GM04503 (cell line): ENCODE measurements at places on chromosomes 1 and 21.

GRCh38 chr21:33117101-33117888, 47.4 kb downstream of the OLIG1 start:
- DNase-seq = no peak

- no peak for DNase-seq
These were observed 60.6 kb downstream of the SCCPDH start for GRCh38 chr1:246784621-246785493.

GRCh38 chr1:87325982-87326738, 2.5 kb upstream of the LMO4 start:
- DNase-seq = no peak

DNA sequence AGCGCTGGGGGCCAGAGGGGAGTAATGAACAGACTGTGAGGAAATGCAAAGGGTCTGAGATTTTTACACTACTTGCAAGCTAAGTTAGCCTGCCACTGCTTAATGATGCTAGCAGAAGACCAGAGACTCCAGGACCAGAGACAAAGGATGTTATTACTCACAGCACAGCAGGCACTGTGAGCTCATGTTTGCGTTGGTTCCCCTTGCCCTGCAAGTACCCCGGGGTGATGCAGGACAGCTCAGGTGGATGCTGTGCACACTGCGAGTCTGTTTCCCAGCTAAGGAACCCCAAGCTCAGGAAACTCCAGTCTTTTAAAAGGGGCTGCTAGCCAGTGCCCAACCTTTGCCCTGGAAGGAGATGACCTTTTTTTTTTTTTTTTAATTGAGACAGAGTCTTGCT, 1.2 kb downstream of the FHAD1 start:
- no peak for DNase-seq

DNA sequence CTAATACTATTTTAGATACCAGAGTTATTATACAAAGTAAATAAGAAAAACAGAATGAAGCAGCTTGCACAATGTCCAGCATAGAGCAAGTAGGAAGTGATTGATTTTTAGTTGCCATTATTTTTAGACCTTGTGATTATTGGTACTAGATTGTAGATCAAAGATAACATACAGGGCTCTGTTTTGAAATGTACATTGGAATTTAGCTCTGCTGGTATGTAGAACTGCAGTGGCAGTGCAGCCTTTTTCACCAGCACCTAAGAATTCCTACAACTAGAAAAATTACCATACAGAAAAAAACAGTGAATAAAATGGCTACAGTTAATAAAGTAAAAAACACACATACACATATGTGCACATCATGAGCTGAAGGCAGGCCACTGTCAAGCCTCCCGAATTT, 32.2 kb upstream of the ABCA4 start:
- DNase-seq = no peak

DNA sequence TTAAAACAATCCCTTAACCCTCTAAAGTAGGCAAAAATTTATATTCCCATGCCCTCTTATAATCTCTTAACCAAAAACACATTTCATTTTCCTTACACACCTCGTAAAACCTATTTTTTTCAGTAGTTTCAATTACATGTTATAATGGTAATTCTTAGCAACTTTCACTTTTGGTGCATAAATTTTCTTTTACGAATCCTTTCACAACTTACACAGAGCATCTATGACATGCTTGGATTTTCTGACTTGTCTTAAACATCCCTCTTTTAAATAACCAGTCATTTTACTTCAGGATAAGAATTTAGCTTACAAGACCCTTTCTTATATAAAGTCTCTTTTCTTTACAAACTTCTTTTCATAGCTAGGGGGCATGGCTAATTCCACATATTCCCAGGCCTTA, 8.9 kb upstream of the MRPL55 start:
- no peak for DNase-seq

DNA sequence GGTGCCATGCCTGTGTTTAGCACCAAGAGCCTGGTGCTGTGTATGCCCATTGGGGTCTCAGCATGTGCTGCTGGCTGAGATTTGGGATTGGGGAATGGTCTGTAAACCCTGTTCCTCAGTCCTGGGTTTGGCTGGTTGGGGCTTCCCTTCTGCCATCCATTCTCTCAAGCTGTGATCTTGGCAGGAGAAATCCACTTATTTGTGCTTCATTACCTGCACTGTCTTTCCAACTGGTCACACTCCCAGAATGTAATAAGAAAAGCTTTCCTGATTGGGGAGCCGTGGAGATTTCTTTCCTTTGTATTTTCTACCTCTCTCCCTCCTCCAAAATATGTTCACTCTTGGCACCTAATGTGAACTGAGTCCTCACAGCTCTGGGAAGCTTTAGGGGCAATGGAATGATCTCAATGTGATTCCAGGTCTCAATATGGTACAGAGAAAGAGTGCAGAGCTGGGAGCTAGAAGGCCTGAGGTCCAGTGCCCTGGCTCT, 23.0 kb upstream of the KCNA10 start:
- no peak for DNase-seq

DNA sequence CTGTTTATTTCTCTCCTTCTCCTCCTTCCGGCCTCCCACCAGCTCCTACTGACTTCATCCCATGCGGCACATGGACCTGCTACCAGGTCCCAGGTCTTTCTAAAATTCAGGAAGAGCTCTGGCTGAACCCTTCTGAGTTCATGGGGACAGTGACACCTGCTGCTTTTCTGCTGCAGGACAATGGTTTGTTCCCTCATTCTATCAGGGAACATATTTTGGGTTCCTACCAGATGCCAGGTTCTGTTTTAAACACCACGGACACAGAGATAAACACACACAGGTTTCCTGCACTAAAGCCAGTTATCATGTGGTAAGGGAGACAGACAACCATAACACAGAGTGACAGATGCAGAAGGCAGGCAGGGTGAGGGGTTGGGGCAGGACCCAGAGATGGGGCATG, 114.0 kb upstream of the RAB4A start:
- DNase-seq = no peak

GRCh38 chr1:200888349-200888838, 6.3 kb upstream of the INAVA start:
- DNase-seq = no peak

DNA sequence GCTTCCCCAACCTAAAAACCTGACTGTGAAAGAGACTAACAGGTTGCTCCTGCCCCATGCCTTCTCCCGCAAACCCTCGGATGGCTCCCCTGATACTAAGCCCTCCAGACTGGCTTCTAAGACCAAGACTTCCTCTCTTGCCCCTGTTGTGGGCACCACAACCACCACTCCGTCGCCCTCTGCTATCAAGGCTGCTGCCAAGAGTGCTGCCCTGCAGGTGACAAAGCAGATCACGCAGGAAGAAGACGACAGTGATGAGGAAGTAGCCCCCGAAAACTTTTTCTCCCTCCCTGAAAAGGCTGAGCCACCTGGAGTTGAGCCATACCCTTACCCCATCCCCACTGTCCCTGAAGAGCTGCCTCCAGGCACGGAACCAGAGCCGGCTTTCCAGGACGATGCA, 19.3 kb downstream of the PRCC start:
- DNase-seq = no peak

DNA sequence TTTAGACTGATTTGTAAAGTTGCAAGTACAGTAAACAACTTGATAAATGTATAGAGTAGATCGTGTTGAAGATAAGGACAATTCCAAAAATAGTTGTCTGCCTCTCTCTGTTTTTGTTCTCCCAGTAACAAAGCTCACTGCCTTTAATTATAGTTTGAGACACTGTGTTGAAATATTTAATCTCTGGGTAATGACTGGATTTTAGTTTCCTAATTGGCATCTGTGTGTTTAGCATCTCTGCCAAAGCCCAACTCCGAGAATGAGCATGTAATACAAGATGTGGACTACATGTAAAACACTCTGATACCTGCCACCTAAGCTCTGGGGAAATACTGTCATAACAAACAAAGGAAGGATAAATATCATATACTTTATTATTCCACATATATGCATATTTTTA, 27.7 kb upstream of the SDE2 start:
- no peak for DNase-seq
